ENCODE measurements at places on chromosomes 2 and 18.

- no peak for DNase-seq
Observed at GRCh38 chr2:100301881-100302584, 20.3 kb downstream of the LONRF2 start.

DNA sequence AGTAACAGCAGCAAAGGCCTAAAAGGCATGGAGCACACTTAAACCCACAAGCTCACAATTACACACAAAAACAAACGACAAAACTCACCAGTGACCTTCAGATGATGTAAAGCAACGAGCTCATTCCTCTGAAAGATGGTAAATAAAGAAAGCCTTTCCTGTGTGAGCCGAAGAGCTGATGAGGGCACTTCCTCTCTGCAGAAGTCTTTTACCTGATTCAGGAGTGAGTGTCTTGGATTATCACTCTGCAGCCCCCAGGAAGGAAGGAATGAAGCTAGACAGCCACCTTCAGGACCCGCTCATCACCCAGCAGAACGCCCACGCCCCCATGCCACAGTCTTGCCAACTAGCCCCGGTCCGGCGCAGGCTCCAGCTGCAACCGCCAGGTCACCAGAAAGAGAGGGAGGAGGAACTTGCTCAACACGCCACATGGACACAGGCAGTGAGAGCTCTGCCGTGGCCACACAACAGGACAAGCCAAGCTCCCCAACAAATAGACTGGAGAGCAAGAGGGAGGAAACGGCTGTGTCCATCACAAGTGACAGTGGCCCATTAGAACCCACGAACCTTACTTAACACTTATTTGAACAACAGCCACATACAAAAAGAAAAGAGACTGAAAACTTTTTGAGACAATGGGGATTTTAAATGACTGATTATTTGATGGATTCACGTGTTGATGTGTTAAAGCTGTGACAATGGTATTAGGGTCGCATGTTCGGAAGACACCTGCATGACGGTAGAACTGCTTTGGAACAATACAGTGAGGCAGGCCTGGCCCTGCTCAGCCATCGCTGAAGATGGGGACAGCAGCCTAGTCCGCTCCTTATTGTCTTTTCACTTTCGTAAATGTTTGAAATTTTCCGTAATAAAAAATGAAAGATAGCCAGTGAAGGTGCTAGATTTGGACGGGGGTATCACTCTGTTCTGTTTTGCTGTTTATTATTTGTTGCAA, 127.3 kb downstream of the HDAC4 start:
- DNase-seq = no peak

DNA sequence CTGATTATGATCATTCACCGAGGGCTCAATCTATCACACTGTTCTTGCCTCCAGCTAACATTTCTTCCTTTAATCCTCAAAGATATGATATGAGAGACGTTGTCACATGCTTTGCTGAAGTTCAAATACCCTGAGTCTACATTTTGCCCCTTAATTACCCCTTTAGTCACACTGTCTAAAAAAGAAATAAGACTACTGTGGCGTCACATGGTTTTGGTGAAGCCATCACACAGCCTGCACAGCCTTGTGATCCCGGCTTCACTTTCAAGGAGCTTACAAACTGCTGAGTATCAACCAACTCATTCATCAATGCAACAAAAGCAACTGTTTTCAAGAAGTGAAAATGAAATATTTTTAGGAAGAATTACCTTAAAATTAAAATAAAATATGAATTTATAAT, 31.9 kb upstream of the SOCS6 start:
- DNase-seq = no peak

GRCh38 chr18:46843372-46843771, 73.9 kb downstream of the PIAS2 start:
- DNase-seq = no peak

DNA sequence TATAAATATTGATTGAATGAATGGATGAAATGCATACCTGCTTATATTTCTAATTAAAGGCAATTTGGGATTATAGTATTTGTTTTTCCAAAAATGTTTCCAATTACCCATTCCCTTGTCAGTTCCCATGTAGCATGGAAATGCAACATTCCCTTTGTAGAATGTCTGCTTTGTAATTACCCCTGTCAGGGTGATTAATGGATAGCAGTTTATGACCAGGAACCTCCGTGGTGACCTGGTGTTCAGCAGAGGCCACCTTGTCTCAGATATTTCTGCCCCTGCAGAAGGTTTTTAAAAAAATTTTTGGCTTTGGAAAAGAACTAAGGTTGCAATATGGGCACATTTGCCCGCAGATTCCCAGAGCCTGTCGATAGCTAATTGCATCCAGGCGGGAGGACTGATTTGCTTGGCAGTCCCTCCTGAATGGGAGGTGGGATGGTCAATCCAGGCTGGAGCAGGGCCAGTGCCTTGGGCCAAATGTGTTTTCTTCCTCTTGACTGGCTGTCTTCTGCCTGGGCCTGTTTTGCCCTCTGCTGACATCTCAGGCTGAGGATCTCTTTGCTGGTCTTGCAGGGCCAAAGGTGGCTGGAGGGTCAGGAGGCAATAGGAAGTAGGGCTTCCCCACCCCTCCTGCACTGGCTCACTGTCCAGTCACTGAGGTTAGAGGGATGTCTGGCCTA, 82.1 kb downstream of the TMEM182 start:
- no peak for DNase-seq

- no peak for DNase-seq
Observed at GRCh38 chr18:34866310-34866709, 156.2 kb downstream of the DTNA start.

DNA sequence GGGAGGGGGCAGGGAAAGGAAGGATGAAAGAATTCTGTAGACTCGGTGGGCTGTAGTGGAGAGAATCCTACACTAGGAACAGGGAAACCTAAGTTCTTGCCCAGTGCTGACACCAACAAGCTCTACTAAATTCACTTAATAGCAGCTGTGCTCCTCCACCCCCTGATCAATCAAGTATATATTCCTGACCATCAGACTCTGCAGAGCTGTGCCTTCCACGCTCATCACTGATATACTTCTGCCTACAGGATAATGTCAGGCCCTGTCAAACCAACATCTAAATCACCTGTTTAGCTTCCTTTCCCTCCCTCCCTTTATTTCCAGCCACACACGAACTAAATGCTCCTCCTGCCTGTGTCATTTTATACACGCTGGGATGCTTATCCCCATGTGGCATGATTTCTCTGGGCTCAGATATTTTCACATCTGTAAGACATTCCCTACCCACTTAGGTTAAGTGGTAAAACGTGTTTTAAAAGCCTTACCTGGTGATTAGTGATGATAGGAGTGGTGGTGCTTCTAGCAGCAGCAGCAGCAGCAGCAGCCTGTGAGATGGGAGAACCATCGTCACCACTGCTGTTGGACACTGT, 301.9 kb downstream of the LRRTM1 start:
- no peak for DNase-seq

GRCh38 chr2:131120815-131121317, 15.7 kb downstream of the PLEKHB2 start:
- DNase-seq = no peak

DNA sequence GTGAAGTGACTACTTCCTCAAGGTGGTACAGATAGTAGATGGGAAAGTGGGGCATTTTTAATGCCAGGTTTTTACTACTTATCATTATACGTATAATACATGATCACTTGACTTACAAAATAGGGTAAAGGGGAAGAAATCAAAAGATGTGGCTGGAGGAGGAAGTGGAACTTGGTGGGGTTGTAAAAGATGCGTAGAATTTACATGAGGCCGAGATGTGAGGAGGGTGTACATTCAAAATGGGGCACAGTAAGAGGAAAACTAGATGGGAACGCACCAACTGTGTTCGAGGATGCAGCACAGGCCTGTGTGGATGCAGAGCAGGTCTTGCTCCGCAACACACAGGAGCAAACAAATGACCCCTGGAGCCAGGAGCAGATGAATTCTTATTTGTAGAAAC, 403.3 kb downstream of the TXNL1 start:
- no peak for DNase-seq

GRCh38 chr18:69559604-69560003, 158.9 kb downstream of the DOK6 start:
- DNase-seq = no peak

- DNase-seq = no peak
Observed at GRCh38 chr2:40433736-40434135, 18.2 kb downstream of the SLC8A1 start.
